ENCODE measurements at places on chromosomes 4 and X.
A peak's percentile ranks its signal among the peaks of the same experiment; 100 is the strongest.

GRCh38 chrX:11929476-11929875 is 171.4 kb downstream of the MSL3 start:
- no peak for DNase-seq

DNA sequence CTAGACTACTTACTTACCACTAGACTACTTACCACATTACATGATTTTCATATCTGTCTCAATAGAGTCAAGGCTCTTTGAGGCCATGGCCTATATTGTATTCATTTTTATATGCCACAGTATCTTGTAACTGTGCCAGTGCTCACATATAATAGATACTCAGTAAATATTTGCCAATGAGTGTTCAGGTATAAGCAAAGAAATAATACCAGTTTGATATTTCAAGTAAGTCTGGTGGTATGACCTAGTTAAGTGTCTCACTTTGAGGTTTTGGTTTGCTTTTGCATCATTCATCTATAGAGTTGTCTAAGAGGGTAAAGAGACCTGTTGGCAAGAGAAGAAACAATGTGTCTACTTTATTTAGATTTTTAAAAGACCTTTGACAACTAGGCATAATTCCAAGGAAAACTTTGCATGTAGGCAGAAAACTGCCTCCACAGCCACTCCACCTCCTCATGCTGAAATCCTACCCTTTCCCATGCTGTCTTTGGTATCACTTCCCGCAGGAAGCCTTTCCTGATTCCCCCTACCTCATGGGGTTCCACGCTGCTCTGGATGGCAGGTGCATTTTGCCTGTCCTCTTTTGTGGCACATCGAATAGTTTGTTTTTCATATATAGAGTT is 91.3 kb upstream of the KLHL13 start:
- DNase-seq = no peak

DNA sequence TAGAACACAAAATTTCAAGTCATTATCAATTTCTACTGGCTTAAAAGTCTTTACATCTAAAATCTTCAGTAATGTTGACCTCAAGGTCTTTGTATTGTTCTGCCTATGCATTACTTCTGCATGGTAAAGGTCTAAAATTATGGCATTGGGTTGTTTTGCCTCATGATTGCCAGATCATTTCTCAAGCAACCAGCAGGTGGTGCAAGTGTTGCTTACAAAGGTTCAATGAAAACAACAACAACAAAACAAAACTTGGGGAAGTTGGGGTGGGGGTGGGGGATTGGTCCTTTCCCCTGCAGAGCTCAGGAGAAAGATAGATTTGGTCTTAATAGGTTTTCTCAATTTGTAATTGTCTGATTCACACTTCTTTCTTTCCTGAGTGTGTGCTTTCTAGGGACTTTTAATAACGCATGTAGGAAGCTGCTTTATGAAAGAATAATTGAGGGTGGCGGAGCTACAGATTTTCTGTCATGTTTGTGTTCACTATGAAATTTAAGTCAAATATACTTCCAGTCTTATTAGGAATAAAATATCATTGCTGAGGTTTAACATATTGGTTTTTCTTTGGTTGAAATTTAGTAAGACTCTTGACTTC is 145.1 kb downstream of the COL4A5 start:
- DNase-seq = no peak

DNA sequence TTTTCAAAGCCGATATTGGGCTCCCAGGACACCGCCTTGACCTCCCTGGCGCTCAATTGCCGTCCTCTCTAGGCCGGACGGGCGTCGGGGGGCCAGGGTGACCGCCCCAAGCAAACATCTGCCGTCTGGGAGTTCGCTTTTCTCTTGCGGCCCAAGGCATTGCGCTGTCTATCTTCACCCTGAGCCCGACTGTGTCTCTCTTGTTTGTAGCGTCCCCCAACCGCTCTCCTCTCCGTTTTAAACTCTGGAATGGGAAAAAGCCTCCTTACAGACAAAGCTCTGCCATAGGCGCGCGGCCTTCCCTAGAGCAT is 551 bp upstream of the ARX start:
- no peak for DNase-seq

DNA sequence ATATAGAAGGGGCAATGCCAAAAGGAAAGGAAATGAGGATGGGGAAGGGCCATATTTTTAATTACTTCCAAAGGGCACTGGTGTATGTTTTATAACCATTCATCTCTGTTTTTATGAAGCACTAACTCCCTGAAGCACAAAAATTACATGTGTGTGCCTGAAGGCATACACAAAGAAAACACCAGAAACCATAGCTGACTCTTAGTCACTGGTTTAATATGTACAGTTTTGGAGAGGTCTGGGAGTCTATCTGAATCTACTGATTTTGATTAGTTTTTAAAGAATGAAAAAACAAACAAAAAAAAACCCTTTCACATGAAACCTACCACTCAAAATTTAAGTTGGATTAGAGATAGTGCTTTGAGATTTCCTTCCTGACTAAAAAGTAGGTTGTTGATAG is 438.7 kb downstream of the RPA4 start:
- no peak for DNase-seq

DNA sequence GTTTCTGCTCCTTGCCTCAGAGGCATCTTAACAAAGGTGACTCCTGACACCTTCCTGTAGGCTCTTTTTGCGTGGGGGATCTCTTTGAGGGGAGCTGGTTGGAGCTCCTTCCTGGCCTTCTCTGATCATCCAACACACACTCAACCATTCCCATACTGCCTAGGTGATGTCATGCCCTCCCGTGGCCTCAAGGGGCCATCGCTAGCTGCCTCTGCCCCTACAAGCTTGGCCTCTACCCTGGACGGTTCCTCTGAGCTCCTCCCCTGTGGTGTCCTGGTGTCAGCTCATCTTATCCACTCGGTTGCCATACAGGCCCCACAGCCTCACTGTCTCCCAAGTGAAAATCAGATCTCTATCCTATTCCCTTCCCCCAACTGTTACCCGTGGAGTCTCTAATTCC is 13.7 kb upstream of the ZNF185 start:
- DNase-seq = no peak

- DNase-seq = peak; percentile 31
Measured at GRCh38 chrX:106894392-106894909, 8.7 kb downstream of the RIPPLY1 start.

GRCh38 chr4:153295131-153295755 is 49.2 kb upstream of the MND1 start:
- DNase-seq = no peak

GRCh38 chr4:126435491-126435890 is 1120.7 kb downstream of the FAT4 start:
- DNase-seq = no peak

DNA sequence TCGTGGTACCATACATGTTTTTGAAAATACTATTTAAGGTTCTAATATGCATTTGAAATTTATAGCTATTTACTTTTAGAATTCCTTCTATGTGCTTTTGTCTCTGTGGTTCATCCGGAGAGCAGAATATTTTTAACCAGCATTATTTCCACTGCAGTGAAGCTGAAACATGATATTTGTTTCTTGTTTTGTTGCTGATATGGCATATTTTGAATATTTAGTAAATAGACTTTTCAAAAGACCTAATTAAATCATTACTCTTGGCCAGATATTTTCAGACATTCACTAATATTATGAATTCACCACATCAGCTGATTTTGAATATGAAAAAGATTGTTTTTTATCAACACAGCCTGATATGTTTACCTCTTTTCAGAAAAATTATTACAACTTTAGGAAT is 87.0 kb downstream of the FAT4 start:
- no peak for DNase-seq

DNA sequence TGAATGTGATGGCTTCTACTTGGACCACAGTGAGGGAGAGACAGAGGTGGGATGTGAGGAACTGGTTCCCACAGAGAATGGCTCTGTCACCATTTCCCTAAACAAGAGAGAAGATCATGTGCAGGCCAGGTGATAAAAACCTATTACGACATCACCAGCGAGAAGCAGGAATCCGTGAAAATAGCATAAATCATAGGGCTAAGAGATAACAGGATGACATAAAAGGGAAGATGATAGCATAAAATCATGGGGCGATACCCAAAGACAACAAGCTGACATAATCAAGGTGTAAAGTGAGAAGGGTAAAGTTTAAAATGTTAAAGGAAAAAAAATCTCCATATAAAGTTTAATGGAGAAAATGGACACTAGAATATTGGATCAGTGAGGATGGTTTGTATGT is 205.5 kb upstream of the SLIT2 start:
- DNase-seq = no peak

- no peak for DNase-seq
Measured at GRCh38 chr4:58649226-58649625, 1539.0 kb upstream of the IGFBP7 start.

DNA sequence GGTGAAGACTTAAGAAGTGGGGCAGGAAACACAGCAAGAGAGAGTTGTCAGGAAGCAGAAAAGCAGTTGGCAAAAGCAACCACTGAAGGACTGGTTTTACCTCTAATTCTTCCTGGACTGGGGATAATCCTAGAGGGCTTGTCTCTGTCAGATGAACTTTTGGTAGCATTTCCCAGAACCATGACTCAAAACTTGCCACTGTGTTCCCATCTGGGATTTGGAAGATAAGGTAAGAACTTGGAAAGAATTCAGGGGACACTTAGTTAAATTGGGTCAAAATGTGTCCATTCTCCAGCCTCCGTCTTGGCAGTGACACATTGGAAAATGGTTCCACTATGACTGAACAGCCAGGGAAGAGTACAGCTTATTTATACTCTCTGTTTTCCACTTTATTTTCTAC is 55.7 kb downstream of the CD38 start:
- no peak for DNase-seq

DNA sequence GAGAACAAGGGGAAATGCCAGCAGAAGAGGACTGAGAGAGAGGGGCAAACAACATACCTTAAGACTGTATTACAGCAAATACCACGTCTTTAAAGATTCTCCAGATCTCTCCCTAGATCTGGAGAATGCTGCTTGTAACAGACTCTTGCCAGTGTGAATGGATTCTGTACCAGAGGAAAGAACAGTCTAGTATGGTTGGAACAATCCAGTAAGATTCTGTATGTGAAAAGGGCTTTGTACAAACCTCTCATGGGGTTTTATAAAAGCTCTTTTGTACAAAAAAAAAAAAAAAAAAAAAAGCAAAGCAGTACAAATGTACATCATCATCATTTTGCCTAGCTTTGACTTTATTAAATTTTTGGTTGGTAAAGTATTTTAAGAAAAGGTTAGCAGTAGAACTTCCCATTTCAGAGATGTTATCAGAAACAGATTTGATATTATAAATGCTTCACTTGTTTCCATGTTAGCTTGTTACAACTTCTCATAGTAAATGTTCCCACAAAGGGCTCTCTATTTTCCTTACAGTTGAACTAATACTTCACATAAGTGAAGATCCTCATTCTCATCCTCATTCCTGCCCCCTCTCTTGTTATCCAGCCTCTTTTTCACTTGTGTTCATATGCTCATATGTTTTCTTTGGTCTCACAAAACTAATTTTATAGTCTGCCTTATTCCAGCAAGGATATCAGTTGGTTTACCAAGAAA is 144.2 kb downstream of the EDA start:
- no peak for DNase-seq

DNA sequence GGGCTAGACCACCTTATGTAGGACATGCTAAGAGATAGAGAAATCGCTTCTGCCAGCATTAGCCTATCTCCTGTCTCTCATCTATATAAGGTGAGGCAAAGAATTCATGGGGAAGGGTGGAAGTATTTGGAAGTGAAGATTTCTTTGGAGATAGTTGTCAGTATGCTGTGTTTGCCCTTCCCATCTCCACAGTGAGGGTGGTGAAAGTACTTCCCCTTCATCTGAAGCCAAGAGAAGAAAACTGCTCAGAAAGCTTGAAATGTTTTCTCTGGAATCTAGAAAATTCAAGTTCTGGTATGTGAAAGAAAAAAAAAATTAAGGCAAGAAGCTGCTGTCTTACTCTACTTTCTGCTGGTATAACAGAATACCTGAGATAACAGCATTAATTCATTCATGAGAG is 12.3 kb upstream of the ADH5 start:
- no peak for DNase-seq

DNA sequence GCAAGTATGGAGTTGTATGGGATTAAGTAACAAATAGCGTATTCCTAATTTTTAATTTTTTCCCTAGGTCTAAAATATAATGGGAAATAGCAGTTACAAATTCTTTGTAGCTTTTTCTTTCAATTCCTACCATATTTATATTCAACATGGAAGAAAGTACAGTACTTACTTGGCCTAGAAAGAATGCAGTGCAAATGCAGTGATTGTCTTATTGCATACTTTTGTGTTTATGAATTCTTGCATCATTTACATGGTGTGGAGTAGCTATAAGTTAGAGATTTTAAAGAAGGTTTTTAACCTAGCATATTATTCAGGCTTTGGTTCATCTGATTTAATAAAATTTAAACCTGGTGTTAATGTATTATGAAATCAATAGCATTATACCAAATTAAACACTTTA is 263.3 kb downstream of the BMPR1B start:
- no peak for DNase-seq

- DNase-seq = peak; percentile 48
Measured at GRCh38 chrX:55056820-55057674, 17.8 kb upstream of the PAGE2B start.

DNA sequence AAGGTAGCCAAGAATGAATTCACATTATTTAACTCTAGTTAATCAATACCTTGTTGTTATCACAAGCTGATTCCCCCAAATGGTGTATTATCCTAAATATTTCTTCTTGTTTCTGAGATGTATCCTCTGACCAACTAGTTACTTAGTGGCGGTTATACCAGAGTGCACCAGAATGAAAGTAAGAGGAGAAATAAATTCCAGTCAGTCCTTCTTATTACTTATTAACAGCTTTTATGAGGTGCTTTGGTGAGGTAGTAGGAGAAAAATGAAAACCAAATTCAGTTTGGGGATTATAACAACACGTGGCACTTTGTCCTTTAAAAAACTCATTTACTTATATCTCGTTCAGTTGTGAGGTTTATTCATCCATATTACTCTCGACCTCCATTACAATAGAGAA is 101.9 kb downstream of the AMMECR1 start:
- DNase-seq = no peak

GRCh38 chr4:152535360-152535902 is 461 bp downstream of the FBXW7 start:
- peak; percentile 38 for DNase-seq

GRCh38 chrX:37367946-37368345 is 18.8 kb downstream of the PRRG1 start:
- DNase-seq = no peak

DNA sequence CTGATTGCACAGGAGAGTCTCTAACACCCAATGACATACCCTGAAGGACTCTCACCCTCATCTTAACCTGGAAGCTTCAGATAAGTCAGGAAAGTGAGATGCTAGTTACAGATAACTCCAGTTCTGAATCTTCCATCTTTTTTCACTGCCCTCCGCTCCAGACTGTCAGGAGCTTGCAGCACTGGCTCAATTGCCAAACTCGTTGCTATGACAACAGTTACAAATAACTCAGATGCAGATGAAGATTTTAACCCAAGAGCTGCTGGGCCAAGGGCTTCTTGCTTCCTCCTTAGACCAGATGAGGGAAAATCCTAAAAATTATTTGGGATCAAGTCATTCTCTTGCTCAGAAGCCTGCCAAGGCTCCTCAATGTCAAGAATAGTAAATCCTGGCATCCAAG is 109.1 kb upstream of the HUWE1 start:
- no peak for DNase-seq

DNA sequence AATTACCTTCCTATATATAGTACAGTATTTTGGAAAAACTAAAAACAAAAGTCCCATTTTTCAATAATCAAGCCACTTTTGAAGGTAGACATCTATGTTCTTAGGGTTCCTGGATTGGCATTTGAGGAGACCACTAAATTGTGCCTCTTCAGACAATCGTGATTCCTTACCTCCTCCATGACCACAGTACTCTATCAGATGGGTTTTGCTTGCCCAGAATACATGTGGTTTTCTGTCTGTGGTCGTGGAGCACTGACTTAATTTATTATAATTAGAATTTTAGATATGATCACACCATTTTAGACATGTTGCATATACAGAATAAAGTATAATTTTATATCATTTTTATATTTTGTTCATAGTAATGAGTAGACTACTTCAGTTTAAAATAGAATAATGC is 67.9 kb downstream of the NDST3 start:
- DNase-seq = no peak
